ENCODE measurements at places on chromosomes 4 and X. TPM values are rescaled to one million over a fixed set of nuclear protein-coding genes. Genes with fewer than 3 reads are reported as not detected.

The XAGE1B gene
- not detected for total RNA-seq

The DLG3 gene
- total RNA-seq, result 11.7 TPM

The SFRP2 gene
- total RNA-seq, result 16.4 TPM

DNA sequence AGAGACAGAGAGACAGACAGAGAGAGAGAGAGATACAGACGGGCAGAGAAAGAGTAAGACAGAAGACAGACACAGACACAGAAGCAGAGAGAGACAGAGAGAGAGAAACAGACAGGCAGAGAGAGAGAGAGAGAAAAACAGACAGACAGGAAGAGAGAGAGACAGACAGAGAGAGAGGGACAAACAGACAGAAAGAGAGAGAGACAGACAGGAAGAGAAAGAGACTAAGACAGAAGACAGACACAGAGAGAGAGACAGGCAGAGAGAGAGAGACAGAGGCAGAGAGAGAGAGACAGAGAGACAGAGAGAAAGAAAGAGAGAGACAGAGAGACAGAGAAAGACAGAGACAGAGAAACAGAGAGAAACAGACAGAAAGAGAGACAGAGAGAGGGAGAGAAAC lies 27.2 kb upstream of the NAA11 start:
- H3K4me1 ChIP-seq, result no peaks in the 10 kb centered on the region
- no peaks in the 10 kb centered on the region for H3K36me3 ChIP-seq
- no peaks in the 10 kb centered on the region for H3K27me3 ChIP-seq
- DNase-seq, result no peak
- no peak overlapping the region for H3K27ac ChIP-seq
- no peak overlapping the region for H3K4me3 ChIP-seq

DNA sequence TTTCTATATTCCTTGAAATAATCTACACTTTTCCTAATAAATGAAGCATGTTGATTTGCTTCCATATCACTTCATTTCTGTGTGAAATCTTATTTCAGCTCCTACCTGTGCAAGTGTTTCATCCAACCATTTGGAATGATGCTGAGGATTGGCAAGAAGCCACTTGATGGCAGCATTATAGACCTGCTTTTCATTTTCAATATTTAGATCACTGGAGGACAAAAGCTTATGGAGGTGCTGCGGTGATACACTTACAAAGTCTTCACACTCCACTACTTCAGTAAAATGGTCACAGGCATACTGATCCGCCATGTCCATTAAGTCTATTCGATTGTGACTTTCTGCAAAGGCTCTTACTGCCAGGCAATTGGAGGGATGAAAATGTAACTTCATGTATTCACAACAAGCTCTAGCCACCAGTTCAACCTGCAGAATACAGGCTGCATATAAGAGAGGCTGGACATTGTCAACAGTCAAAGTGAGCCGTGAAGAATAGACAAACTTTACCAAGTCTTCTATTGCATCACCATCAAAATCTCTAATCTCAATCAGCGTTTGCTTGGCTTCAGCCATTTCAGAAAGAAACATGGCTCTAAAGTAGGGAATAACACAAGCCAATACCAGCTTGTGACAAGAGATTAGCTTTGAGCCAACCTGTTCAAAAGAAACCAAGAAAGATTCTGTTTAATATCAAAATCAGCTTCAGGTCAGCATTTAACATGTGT lies 35.1 kb downstream of the KLHL8 start:
- no peak overlapping the region for H3K4me3 ChIP-seq
- H3K27ac ChIP-seq, result no peak overlapping the region
- H3K27me3 ChIP-seq, result no peaks in the 10 kb centered on the region
- no peak for DNase-seq

DNA sequence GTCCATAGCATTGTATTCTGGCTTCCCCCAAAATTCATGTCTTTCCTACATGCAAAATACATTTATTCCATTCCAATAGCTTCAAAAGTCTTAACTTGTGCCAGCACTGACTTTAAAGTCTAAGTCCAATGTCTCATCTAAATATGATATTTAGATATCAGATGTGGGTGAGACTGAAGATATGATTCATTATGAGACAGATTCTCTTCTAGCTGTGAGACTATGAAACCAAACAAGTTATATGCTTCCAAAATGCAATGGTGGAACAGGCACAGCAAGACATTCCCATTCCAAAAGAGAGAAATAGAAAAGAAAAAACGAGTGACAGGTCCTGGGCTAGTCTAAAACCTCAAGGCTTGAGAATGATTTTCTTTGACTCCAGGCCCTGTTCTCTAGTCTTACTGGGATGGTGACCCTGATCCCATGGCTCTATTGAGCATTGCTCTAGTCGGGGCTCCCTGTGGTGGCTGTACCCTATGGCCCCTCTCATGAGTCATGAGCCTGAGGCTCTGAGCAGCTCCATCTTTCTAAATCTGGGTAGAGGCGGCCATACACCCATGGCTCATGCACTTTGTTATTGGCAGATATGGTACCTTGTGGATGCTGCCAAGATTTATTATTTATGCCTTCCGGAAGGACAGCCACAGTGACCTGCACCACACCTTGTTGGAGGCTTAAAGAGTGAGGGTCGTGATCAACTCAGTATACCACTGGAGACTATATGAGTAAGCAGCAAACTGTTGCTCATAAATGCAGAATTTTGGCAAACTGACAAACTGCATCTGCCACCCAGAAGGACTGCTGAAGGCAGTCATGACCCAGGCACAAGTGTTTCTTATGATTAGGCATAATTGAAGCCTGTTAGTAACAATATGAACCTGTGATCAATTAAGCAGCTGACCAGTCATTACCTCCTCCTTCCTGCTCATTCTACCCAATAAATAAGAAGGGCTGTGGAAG lies 38.5 kb upstream of the BOD1L1 start:
- no peaks in the 10 kb centered on the region for H3K4me1 ChIP-seq
- H3K27ac ChIP-seq, result no peak overlapping the region
- H3K4me3 ChIP-seq, result no peak overlapping the region
- H3K27me3 ChIP-seq, result no peaks in the 10 kb centered on the region
- no peaks in the 10 kb centered on the region for H3K36me3 ChIP-seq

GRCh38 chr4:56668267-56668666 lies 12.8 kb downstream of the HOPX start:
- H3K27ac ChIP-seq, result no peak overlapping the region
- no peak for DNase-seq
- H3K27me3 ChIP-seq, result no peaks in the 10 kb centered on the region
- no peaks in the 10 kb centered on the region for H3K36me3 ChIP-seq

Measured in stomach (tissue), 19 donors.